T-helper 2 cell (primary cell): ENCODE measurements at places on chromosomes 11 and 22.

GRCh38 chr22:43292630-43293018 lies 50.5 kb downstream of the SCUBE1 start:
- DNase-seq = no peak

GRCh38 chr22:50526834-50527801 lies 1.7 kb upstream of the SCO2 start:
- no peak for DNase-seq

DNA sequence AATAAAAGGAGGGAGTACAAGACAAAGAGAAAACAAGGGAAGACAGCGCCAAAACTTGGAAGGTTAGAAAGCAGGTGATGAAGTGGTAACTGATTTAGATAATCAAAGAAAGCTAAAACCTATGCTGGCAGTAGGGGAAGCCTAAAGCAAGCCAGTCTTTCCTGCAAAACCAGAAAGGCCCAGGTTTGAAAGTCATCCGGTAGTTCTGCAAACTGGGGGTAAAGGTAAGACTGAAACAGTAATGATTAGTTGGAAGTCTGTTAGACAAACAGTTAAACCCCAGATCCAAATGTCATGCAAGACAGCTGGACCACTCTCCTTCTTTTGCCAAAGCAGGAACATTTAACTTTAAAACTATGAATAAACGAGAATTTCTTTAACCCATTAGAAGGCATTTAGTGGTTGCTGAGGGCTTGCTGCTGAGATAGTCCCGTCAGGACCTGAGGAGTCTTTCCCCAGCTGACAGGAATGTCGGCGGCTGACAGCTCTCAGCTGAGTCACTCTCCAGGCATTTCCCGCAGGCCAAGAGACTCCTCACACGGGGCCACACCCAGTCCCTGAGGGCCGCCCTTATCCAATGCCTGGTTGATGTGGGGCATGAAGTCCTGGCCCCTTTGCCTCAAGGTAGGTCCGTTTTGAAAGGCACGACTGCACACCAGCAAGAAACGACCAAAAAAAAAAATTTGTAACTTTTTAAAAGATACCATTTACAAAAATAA lies 36.3 kb upstream of the CFAP300 start:
- DNase-seq = no peak

DNA sequence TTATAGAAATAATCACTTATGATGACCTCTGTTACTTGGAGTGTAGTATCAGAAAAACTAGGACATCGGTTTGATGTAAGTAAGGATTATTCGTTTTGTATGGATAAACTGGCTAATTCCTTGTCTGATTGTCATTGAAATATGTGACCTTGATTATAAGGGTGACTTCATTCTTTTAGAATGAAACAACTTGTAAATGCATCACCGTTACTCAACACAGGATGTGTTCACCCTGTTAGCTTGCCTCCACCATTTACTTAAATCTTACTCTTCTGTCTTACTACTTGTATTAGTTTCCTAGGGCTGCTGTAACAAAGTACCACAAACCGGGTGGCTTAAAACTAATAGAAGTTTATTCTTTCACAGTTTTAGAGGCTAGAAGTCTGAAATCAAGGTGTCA lies 7.9 kb downstream of the SFI1 start:
- DNase-seq = no peak

DNA sequence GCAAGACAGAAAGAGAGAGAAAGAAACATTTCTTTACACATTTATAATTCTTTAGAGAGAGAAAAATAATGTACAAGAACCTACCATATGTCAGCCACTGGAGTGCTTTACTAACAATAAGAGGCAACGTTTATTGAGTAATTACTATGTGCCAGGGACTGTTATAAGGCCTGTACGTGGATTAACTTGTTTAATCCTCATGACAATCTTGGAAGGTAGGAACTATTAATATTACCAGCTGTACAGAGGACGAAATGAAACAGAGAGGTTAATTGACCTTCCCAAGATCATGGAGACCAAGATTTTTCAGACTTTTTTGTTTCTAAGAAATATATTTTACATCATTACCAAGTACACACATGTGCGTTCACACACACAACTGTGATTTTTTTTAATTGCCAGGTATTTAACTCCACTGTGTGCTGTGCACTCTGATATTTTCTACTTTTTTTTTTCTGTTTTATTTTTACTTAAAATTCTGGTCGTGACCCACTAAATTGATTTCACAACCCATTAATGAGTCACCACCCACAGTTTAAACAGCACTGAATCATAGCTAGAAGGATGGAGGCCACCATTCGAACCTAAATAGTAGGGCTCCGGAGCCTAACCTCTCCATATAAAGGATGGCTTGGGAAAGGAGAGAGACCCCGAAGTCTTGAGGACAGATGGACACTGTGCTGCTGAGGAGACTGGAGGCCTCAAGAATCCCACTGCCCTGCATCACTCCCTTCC lies 21.4 kb downstream of the CREB3L1 start:
- DNase-seq = no peak

DNA sequence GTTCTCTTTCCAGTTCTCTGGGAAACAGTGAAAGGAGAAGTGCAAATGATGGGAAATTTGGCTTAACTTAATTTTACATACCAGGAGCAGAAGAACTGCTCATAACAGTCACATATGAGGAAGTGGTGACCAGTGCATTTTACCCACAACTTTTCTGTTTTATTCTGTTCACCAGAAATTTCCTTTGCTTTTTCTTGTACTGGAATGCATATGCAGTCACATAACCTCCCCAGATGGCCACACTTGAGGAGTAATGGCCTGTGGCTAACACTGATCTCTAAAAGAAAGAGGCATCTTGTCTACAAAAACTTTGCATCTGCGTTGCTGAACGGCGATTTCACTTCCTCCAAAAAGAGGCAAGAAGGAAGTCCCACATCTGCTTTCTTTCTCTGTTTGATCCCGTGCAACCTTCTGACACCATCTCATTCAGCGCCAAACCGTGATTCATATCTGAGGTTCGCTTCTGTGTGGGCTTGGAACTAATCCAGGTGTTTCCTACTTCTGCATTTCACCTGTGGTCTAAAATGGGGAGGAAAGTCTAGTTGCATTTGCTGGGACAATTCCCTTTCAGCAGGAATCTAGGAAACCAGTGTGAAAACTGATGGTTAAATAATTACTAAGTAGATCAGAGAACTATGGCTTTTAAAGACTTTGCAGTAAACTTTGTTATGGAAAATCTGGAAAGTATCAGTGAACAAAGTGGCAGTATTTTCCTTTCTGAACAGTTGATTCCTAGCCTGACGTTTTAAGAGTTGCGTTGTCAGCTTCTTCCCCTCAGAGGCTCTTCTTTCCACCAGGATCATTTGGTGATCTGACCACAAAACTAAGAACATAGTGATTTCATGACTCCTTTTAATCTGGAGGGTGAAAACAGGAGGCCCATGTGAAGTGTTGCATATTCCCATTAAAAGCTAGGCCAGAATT lies 4.2 kb upstream of the MPEG1 start:
- DNase-seq = no peak

GRCh38 chr11:293852-294661 lies 5.1 kb downstream of the PGGHG start:
- no peak for DNase-seq

DNA sequence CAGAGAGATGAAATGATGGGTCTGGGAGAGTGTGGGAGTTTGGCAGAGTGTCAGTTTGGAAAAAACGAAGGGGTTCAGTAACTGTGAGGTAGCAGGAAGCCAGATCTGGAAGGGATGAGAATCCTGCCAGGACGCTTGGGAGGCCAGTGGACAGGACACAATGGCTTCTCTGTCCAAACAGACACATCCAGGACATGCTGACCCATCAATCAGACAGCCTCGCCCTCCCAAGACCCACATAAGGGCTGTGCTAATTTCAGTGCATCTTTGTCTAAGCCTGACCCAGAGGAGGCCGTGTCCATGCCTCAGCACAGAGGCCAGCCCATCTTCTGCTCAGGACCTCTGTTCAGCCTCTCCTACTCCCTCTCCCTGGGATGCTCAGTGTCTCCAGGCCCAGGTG lies 576.5 kb upstream of the B3GAT1 start:
- no peak for DNase-seq

DNA sequence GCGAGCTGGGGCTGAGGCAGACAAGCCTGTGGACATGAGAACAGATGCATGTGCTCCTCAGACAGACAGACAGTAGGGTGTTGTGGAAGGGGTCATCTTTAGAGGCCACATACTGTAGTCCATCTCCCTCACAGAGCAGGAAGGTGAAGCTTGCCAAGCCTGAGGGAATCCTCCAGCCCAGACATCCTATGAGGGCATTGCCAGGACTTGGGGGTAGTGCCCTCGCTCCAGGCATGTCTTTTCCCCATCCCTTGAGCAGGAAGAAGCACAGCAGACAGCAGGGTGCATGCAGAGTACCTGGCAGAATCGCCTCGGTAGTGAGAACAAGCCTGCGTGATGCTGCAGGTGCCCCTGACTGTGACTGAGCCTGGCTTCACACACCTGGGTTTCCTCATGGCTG lies 66.5 kb upstream of the CLDN5 start:
- DNase-seq = no peak

- no peak for DNase-seq
Measured at GRCh38 chr11:33868647-33869461, 23.0 kb downstream of the LMO2 start.

DNA sequence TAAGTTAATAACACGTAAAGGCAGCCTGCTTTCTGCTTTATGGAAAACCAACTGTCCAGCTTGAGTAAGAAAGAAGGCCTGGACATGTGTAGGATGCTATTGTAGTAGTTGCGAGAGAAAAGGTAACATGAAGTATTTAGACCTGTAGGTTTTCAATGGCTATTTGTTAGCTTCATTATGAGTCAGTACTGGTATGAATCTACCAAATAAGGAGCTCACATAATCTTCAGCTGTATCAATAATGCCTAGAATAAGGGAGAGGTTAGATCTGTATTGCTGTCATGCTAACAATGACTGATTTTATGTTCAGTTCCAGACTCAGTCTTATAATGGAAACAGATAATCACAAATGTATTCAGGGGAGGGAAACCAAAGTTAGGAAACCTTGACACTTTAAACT lies 550.3 kb downstream of the CNTN5 start:
- no peak for DNase-seq

GRCh38 chr11:121372671-121373429 lies 79.3 kb upstream of the SORL1 start:
- no peak for DNase-seq

- no peak for DNase-seq
Measured at GRCh38 chr22:31748490-31748889, 1.4 kb downstream of the PRR14L start.
